ENCODE measurements at places on chromosomes 3 and 15. TPM values are rescaled to one million over a fixed set of nuclear protein-coding genes. Genes with fewer than 3 reads are reported as not detected.

- no peak for DNase-seq
These were observed 31.2 kb downstream of the BCHE start for GRCh38 chr3:165805946-165806561.

- no peak for DNase-seq
These were observed 687.4 kb upstream of the CFAP20DC start for GRCh38 chr3:59737241-59737640.

DNA sequence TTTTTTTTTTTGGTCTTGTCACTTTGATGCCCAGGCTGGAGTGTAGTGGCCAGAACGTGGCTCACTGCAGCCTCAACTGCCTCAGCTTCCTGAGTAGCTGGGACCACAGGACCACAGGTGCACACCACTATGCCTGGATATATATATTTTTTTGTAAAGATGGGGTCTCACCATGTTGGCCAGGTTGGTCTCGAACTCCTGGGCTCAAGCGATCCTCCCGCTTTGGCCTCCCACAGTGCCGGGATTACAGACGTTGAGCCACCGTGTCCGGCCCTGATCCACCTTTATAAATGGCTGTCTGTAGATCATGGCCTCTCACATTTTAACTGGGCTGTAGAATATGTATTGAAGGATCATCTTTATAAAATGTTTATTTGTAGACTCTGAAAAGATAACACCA lies 1.9 kb upstream of the EIF3J start:
- no peak for DNase-seq

DNA sequence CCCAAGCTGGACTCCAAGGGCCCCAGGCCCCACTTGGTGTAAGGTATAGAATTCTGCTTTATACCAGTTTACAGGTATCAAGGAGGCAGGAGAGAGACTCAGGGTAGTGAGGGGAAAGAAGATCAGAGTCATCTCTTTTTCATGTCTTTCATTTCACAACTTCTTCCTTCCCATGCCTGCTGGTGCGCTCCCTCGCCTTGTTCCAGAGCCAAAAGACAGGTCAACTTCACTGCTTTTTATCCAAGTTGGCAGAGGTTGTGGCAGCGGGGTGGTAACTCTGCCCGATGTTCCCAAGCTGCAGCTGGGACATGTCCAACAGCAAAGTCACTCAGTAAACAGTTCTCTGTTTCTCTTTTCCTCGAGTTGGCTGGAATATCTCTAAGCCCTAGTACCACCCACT lies 86.3 kb upstream of the TCF12 start:
- DNase-seq = no peak

Gene BFSP2
- not detected for total RNA-seq
